ENCODE measurements at places on chromosomes 4 and X.

DNA sequence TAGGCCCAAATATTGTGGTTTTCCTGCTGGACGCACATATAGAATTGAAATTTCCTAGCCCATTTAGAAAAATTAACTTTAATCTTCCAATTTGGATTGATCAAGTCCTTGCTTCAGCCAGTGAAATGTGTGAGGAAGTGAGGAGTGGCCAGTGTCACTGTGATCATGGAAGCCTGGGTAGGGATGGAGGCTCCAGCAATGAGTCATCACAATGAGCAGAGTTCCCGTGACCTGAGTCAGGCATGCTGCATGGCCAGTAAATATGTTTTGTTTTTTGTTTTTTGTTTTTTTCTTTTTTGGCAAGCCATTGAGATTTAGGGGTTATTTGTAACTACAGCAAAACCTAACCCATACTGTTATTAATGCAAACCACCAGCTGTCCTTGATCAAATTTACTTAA is 52.1 kb downstream of the IDS start:
- DNase-seq, result no peak

DNA sequence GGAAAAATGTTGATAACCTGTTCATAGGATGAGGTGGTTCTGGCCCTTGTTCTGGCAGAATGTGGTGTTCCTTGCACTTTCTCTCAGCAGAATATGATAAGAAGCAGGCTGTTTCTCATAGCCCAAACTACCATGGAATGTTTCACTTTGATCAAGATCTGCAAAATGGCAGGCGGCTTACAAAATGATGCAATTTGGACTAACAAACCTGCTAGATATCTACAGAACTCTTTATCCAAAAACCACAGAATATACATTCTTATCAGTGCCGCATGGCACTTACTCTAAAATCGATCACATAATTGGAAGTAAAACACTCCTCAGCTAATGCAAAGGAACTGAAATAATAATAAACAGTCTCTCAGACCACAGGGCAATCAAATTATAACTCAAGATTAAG is 55.9 kb upstream of the ABCB7 start:
- no peak for DNase-seq

DNA sequence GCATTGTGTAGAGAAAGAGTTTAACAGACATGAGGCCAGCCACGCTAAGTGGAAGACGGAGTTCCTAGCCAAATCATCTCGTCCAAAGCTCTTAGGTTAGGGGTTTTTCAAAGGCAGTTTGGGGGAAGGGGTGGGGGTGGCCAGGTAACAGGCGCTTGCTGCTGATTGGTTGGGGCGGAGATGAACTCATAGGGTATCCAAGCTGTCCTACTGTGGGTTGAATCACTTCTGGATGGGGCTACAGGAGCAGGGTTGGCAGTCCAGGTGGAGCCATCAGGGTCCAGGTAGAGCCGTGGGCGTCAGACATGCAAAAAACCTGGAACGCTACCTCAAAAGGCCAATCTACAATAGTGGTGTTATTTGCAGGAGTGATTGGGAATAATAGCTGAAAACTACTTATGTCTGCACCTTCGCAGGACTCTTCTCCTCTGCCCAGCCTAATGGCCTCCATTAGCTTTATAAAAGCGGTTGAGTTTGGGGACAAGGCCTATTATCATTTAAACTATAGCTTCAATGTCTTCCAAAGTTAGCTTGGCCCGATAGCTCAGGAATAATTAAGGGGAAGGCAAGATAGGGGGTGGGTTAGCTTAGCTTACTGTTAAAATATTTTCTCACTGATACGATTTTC is 579.6 kb downstream of the NLGN4X start:
- no peak for DNase-seq

DNA sequence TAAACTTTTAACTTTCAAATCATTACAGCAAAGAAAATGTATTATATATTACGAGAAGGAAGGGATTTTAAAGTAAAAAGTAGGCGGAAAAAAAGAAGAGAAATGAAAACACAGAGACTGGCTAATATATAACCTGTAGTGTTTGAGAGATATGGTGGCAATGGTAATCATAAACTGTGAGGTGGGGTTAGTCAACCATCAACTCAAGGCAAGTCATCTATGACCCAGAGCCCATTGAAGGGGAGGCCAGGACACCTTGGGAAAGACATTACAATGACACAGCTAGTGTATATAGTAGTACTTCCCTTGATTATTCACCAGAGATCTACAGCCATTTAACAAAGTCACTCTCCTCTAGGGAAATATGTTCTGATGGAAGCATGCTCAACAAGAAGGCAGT is 423.9 kb upstream of the PITX2 start:
- no peak for DNase-seq

GRCh38 chr4:185080545-185080944 is 62.3 kb downstream of the HELT start:
- no peak for DNase-seq

DNA sequence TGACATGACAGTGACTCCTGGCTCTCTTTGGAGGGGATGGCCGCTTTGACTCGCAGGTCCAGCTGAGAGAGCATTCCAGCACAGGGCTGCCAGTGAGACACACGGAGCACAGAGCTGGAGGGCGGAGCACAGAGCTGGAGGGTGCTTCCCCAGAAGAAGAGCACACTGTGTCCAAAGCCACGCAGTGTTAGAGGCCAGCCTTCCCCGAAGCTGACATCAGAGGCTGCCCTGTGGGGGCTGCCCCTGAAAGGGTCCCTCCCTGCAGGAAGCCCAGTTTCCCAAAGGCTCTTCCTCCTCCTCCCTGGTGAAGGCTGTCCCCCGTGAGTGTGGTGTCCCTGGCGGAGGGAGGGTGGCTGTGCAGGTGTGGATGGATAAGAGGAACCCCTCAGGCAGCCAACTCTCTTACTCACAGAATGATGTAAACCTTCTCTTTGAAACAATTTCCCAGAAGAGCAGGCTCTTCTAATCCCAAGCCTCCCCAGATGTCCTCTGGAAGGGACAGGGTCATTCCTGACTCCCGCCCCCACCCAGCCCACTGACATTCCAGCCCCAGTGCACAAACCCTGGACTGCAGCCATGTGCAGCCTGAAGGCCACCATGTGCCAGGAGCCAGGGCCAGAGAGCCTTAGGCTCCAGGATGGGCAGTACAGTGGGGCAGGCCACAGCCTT is 53.4 kb downstream of the PSAPL1 start:
- DNase-seq, result peak; percentile 38
